Activated CD8-positive, alpha-beta memory T cell treated with anti-CD3 and anti-CD28 coated beads, Interleukin-2, amount 10 ng/mL, durations not matched to agents 7 days and 5 days (primary cell): ENCODE measurements at places on chromosomes 7 and 10.

- no peak for DNase-seq
Observed at GRCh38 chr10:75207857-75208144, 2.8 kb upstream of the VDAC2 start.

GRCh38 chr7:112887337-112887736, 97.1 kb upstream of the TMEM168 start:
- no peak for DNase-seq

GRCh38 chr7:139078911-139079310, 30.6 kb downstream of the ZC3HAV1 start:
- no peak for DNase-seq

GRCh38 chr10:124755581-124755980, 11.4 kb upstream of the FAM53B start:
- DNase-seq = no peak

GRCh38 chr7:116785843-116786242, 76.5 kb upstream of the CAPZA2 start:
- no peak for DNase-seq

- no peak for DNase-seq
Observed at GRCh38 chr7:148045521-148045920, 545.0 kb upstream of the C7orf33 start.

DNA sequence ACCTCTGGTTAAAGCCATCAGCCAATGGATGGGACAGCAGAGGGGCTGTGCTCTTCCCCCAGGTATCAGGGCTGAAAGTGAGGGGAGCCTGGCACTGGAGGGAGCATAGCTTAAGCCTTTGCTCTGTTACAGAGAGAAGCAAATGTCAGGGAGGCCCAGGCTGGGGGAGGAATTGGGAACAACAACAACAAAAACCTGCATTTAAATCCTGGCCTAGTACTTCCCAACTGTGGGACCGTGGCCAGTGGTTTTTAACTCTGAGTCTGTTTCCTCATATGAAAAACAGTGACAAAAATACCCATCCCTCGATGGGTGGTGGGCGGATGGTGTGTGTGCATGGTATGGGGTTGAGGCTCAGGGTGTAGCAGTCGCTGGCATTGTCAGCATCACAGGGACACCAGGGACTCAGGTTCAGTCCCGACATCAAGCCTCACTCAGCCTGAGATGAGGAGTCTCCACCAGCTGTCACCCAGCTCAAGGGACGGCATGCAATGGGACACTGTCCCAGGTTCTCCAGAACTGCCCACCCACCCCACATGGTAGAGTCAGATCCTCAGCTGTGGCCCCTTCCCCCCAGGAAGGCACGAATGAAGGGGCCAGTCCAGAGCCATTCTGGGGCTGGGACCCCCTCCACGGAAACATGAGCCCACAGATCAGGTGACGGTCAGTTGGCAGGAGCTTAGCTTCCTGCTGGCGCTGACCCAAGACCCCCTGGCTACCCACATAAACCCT, 74.5 kb downstream of the AFAP1L2 start:
- no peak for DNase-seq

- peak; percentile 95 for DNase-seq
Observed at GRCh38 chr7:44977304-44977958, 1.4 kb downstream of the MYO1G start.

GRCh38 chr10:88949912-88950837, 2.4 kb downstream of the ACTA2 start:
- DNase-seq = no peak

DNA sequence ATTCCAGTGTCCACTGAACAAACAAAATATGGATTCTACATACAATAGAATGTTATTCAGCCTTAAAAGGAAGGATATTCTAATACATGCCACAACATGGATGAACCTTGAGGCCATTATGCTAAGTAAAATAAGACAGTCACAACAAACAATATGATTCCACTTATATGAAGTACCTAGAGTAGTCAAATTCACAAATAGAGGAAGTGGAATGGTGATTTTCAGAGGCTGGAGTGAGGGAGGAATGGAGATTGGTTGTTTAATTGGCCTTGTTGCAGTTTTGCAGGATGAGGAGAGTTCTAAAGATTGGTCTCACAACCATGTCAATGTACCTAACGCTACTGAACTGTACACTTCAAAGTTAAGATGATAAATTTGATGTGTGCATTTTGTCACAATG, 119.6 kb downstream of the CHN2 start:
- DNase-seq = no peak

DNA sequence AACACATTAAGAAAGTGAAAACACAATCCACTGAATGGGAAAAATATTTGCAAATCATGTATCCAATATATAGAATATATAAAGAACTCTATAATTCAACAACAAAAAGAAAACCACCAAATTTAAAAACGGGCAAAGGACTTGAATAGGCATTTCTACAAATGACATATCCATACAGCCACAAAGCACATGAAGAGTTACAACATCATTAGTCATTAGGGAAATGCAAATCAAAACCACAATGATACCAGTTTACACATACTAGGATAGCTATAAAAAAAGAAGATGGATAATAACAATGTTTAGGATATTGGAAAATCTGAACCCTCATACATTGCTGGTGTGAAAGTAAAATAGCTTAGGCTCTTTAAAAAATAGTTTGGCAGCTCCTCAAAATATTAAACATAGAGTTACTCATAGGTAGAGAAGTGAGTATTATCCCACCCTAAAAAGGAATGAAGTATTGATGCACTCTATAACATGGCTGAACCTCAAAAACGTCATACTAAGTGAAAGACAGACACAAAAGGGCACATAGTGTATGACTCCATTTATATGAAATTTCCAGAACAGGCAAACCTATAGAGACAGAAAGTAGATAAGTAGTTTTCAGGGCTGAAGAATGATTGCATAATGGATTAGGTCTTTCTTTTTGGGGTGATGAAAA, 4.5 kb downstream of the ZPBP start:
- DNase-seq = no peak

GRCh38 chr10:29636178-29636577, 1.4 kb upstream of the SVIL start:
- DNase-seq = no peak

GRCh38 chr10:124094419-124094785, 1.0 kb upstream of the CHST15 start:
- no peak for DNase-seq

DNA sequence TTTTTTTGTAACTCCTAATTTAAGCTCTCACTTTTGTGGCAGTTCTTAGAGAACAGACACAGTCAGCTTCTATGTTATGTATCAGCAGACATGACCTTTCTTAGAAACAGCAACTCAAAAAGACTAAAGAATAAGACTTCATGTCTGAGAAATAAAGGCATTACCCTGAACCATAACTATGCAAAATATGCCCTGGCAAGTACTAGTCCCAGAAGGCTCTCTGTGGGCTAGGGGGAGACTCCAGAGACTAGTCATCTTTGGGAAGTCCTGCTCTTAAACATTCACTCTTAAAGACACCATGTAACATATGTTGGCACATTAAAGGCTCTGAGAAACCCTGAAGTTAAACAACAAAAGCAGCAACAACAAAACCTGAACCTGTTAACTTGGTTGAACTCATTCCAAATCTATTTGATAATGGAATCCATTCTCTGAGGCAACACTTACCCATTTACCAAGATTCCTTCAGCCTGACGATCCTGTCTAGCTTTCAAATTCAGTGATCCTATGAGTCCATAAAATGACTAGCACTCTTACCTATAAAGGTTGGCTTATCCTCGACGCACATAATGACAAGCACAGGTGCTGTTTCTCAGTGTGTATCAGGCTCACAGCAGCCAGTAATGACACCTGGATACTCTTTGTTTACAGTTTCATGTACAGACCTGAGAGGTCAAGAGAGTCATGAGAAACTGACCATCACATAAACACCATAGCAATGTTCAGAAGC, 62.3 kb downstream of the OSBPL3 start:
- no peak for DNase-seq

GRCh38 chr7:33050535-33051318, 11.8 kb downstream of the NT5C3A start:
- DNase-seq = no peak

DNA sequence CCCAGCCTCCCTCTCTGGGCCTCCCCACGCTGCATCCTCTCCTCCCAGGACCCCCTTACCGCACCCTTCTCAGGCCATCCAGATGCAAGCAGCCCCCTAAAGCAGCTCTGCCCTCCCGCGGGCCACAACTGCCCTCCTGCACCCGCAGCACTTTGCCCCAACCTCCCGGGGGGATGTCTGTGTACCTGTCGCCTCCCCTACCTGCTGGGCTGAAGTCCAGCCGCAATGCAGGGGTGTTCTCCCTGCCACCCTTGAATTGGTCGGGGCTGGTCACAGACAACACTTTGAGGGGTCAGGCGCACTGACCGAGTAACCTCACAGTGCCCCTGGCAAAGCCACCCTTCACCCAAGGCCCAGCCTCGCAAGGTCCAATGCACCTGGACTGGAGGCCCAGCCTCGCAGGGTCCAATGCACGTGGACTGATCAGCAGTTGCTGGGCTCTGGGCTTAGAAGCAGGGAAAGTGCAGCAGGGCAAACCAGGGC, 8.3 kb upstream of the CALML5 start:
- no peak for DNase-seq

- no peak for DNase-seq
Observed at GRCh38 chr10:113111900-113112853, 162.1 kb downstream of the TCF7L2 start.

- no peak for DNase-seq
Observed at GRCh38 chr7:54091322-54091721, 450.9 kb upstream of the VSTM2A start.

DNA sequence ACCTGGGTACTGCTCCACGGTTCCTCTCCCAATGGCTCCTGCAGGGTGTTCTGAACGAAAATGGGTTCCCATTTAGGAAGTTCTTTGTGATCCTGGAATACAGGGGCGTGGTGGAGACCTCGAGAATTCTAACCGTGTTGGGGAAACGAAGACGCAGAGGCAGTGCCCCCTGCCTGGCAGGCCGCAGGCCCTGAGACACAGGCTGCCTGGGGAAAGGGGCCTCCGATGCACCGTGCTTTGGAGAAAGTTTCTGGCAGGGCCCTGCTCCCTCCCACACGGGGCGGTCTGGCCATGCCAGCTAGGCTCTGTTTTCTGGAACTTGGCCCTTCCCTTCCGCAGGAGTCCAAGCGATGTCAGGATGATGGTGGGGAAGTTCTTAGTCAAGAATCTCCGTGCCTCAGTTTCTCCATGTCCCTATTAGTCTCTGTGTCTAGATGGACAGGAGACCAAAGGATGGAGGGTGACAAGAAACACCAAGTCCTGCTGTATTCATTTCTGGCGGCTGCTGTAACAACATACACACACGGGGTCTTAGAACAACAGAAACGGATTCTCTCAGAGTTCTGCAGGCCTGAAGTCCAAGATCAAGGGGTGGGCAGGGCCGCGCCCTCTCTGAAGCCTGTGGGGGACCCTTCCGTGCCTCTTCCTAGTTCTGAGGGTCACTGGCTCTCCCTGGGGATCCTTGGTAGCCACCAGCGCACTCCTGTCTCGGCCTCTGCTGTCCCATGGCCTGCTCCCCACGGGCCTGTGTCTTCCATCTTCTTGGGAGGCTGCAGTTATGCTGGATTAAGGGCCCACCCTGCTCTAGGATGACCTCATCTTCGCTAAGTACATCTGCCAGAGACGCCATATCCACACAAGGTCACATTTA, 27.7 kb downstream of the PRKAG2 start:
- DNase-seq = no peak
